H9 (cell line): ENCODE measurements at places on chromosomes 12 and 14. TPM values are rescaled to one million over a fixed set of nuclear protein-coding genes. Genes with fewer than 3 reads are reported as not detected.

DNA sequence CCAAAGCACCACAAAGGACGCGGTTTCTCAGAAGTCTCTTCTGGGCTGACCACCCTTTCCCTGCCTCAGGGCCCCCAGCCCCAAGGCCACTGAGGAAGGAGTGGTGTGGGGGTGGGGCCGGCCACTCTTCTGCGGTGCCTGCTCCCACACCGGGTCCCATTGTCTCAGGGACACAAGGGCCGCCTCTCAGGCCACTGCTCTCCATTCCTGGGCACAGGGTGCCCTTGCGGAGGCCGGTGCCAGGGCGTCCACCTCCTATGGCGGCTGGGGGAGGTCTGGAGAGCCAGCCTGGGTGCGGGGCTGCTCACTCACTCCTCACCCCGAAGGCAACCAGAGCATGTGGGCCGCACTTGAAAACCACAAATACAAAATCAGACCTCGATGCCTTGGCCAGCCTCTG lies 44.1 kb downstream of the PRIMA1 start:
- H3K4me3 ChIP-seq = no peak overlapping the region
- no peaks in the 10 kb centered on the region for H3K36me3 ChIP-seq
- no peaks in the 10 kb centered on the region for H3K27me3 ChIP-seq
- H3K27ac ChIP-seq = no peak overlapping the region

GRCh38 chr14:58718226-58719205 lies 80.8 kb downstream of the DACT1 start:
- H3K4me3 ChIP-seq = no peak overlapping the region
- no peak overlapping the region for H3K27ac ChIP-seq
- no peak for DNase-seq
- H3K36me3 ChIP-seq = no peaks in the 10 kb centered on the region
- no peaks in the 10 kb centered on the region for H3K4me1 ChIP-seq

DNA sequence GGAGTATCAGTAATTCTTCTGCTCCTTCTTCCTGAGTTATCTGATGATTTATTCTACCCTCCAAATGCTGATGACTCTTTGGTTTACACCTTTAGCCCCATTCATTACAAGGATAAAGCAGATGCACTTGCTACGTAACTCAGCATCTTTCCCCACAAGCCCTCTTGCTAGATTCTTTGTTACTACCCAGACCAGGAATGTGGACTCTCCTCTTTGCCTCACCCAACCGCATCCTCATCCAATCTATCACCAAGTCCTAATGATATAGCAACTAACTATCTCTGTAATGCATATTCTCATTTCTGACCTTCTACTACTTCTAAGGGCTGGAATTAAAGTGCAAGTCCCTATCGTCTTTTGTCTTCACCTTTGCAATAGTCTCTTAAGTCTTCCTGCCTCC lies 9.2 kb downstream of the KRT1 start:
- H3K4me1 ChIP-seq = no peaks in the 10 kb centered on the region
- no peak overlapping the region for H3K4me3 ChIP-seq
- DNase-seq = no peak
- no peaks in the 10 kb centered on the region for H3K27me3 ChIP-seq
- no peak overlapping the region for H3K27ac ChIP-seq
- no peaks in the 10 kb centered on the region for H3K36me3 ChIP-seq

GRCh38 chr14:56379956-56380355 lies 199.6 kb upstream of the TMEM260 start:
- no peaks in the 10 kb centered on the region for H3K27me3 ChIP-seq
- no peak for DNase-seq
- no peaks in the 10 kb centered on the region for H3K36me3 ChIP-seq

KRT79 gene
- not detected in 2 replicates for total RNA-seq

C12orf42 gene
- not detected in 2 replicates for total RNA-seq
